Activated naive CD8-positive, alpha-beta T cell treated with anti-CD3 and anti-CD28 coated beads, Interleukin-2, amount 10 ng/mL, durations not matched to agents 7 days and 5 days (primary cell): ENCODE measurements at places on chromosomes 12 and 14. TPM values are rescaled to one million over a fixed set of nuclear protein-coding genes. Genes with fewer than 3 reads are reported as not detected.

DNA sequence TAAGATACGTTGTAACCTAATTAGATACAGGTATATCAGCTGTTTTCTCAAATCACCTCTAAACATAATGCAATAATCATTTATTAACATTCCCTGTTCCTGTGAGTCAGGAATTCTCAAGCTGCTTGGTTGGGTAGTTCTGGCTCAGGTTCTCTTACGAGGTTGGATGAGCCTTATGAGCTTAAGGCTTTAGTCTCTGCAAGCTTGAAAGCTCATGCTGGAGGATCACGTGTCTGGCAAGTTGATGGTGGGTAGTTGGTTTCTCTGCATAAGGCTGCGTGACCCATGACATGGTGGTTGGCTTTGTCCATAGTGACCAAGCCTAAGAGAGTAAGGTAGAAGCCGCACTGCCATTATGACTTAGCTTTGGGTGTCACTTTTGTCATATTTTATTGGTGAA lies 62.0 kb downstream of the PLEKHA5 start:
- H3K27ac ChIP-seq: no peak overlapping the region
- H3K4me3 ChIP-seq: no peak overlapping the region
- H3K36me3 ChIP-seq: no peaks in the 10 kb centered on the region
- DNase-seq: no peak
- H3K27me3 ChIP-seq: peaks cover 6% of the 10 kb centered on the region

- DNase-seq: no peak
- no peaks in the 10 kb centered on the region for H3K4me1 ChIP-seq
- H3K36me3 ChIP-seq: peaks cover 1% of the 10 kb centered on the region
- H3K27me3 ChIP-seq: no peaks in the 10 kb centered on the region
- H3K4me3 ChIP-seq: no peak overlapping the region
Measured at GRCh38 chr14:80477388-80478160, 266.3 kb upstream of the DIO2 start.

PTPRO gene
- 2.3 TPM for total RNA-seq

BMAL2 gene
- 11.8 TPM for total RNA-seq

TIGAR gene
- 9.7 TPM for total RNA-seq

DNA sequence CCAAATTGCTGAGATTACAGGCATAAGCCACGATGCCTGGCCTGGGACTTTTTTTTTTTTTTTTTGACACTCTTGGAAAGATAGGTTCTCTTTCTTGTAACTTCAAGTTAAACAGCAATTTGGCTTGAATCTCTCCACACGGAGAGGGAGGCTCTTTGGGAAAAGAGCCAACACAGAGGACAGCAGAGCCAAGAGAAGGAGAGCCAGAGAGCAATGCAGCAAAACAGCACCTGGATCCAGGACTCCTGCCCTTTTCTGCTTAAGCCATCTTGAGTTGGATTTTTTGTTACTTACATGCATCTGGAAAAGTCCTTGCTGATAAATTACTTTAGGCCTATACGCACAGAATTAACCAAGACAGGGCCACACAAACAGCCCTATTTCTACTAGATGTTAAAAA lies 176.8 kb downstream of the APAF1 start:
- no peaks in the 10 kb centered on the region for H3K36me3 ChIP-seq
- peaks cover 18% of the 10 kb centered on the region for H3K27me3 ChIP-seq
- no peak overlapping the region for H3K27ac ChIP-seq
- no peaks in the 10 kb centered on the region for H3K4me1 ChIP-seq

COL2A1 gene
- not detected for total RNA-seq

SLC25A21 gene
- not detected for total RNA-seq

STON2 gene
- not detected for total RNA-seq

GRCh38 chr12:100229036-100229635 lies 28.5 kb downstream of the ACTR6 start:
- H3K27me3 ChIP-seq: no peaks in the 10 kb centered on the region
- no peaks in the 10 kb centered on the region for H3K4me1 ChIP-seq
- DNase-seq: no peak
- H3K4me3 ChIP-seq: no peak overlapping the region

GRCh38 chr12:117738233-117738632 lies 230.6 kb downstream of the KSR2 start:
- no peak overlapping the region for H3K27ac ChIP-seq
- no peak for DNase-seq
- no peaks in the 10 kb centered on the region for H3K27me3 ChIP-seq
- no peaks in the 10 kb centered on the region for H3K36me3 ChIP-seq
- H3K4me3 ChIP-seq: no peak overlapping the region
- no peaks in the 10 kb centered on the region for H3K4me1 ChIP-seq

GRCh38 chr12:55797068-55797467 lies 20.5 kb downstream of the SARNP start:
- no peak overlapping the region for H3K4me3 ChIP-seq
- H3K4me1 ChIP-seq: peaks cover 6% of the 10 kb centered on the region
- no peak for DNase-seq
- no peaks in the 10 kb centered on the region for H3K27me3 ChIP-seq

DNA sequence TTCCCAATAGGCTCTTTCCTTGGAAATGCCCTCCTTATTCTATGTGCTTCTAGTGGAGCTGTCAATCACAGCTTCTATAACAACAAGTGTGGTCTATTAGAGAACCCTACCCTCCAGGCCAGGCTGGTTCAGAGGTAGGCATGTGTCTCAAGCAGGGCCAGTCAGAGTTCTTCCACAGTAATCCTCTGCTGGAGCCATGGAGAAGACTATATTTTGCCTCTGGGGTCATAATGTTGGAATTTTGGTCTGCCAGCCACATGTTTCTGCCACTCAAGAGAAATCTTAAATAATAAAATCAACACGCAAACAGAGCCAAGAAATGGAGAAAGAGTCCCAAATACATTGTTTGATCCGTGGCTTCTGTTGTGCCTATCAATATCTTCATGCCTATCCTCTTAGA lies 23.8 kb upstream of the FICD start:
- H3K27ac ChIP-seq: no peak overlapping the region
- no peaks in the 10 kb centered on the region for H3K4me1 ChIP-seq
- no peak overlapping the region for H3K4me3 ChIP-seq

- peaks cover 2% of the 10 kb centered on the region for H3K27me3 ChIP-seq
- H3K27ac ChIP-seq: no peak overlapping the region
- no peaks in the 10 kb centered on the region for H3K4me1 ChIP-seq
- DNase-seq: no peak
- no peak overlapping the region for H3K4me3 ChIP-seq
Measured at GRCh38 chr12:66011731-66012130, 118.8 kb downstream of the LLPH start.

ORMDL2 gene
- total RNA-seq: 43.4 TPM

DNA sequence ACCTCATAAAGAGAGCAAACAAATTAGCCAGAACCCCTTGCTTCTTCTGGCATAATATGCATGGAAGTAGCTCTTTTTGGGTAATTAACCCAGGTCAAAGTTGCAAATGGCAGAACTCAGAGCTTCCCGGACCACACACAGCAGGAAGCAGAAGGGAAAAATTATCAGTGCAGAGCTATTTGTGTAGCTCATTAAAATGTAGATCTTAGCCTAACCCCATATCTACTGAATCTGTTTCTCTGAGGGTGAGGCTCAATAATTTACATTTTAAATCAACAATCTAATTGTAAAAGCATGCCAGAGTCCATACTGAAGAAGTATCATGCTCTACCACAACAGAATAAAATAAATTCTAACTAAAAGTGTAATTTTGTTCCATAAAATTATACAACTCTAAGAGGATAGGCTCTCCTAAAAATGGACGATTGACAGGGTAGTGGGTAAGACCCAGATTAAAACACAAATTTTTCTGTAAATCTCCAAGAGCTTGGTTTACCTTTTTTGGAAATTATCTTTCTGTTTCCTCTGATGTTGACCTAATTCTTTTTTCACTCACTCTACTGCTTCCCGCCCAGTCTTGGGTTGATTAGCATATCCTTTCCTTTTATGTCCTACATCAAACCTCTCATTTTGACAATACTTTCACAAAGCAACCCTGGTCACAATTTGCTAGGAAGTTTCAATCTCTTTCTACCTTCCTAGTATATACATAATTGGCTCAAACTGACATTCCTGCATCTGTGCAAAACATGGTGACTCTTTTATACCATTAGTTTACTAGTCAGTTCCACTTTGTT lies 213.3 kb upstream of the SLC16A7 start:
- no peak for DNase-seq
- H3K4me1 ChIP-seq: peaks cover 5% of the 10 kb centered on the region
- H3K27ac ChIP-seq: no peak overlapping the region
- no peaks in the 10 kb centered on the region for H3K36me3 ChIP-seq
- peaks cover 6% of the 10 kb centered on the region for H3K27me3 ChIP-seq

GRCh38 chr14:53037016-53037415 lies 86.2 kb upstream of the FERMT2 start:
- no peaks in the 10 kb centered on the region for H3K27me3 ChIP-seq
- DNase-seq: no peak
- peaks cover 24% of the 10 kb centered on the region for H3K4me1 ChIP-seq
- no peak overlapping the region for H3K27ac ChIP-seq
- H3K4me3 ChIP-seq: no peak overlapping the region
- peaks cover 68% of the 10 kb centered on the region for H3K36me3 ChIP-seq

KLHL33 gene
- 3.6 TPM for total RNA-seq

GYS2 gene
- total RNA-seq: 0.17 TPM

DNA sequence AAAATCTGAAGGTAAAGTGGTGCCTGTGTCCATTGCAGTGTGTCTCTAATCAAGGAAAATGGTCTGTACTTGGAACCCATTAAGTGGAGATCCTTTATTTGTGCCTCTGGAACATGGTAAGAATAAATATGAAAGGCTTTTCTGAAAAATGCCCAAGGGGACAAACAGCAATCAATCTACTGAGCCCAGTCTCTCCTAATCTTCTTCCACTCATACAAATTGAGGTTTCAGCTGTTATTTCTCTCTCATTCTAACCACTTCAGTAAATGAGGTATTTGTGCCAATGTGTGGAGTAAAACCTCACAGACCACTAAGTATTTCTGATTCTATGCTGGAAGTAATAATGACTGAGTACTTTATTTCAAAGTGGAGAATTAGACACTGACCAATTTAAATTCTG lies 82.3 kb upstream of the ST8SIA1 start:
- H3K36me3 ChIP-seq: no peaks in the 10 kb centered on the region
- no peak for DNase-seq
- H3K4me1 ChIP-seq: peaks cover 2% of the 10 kb centered on the region

GPR65 gene
- 23.6 TPM for total RNA-seq

DNA sequence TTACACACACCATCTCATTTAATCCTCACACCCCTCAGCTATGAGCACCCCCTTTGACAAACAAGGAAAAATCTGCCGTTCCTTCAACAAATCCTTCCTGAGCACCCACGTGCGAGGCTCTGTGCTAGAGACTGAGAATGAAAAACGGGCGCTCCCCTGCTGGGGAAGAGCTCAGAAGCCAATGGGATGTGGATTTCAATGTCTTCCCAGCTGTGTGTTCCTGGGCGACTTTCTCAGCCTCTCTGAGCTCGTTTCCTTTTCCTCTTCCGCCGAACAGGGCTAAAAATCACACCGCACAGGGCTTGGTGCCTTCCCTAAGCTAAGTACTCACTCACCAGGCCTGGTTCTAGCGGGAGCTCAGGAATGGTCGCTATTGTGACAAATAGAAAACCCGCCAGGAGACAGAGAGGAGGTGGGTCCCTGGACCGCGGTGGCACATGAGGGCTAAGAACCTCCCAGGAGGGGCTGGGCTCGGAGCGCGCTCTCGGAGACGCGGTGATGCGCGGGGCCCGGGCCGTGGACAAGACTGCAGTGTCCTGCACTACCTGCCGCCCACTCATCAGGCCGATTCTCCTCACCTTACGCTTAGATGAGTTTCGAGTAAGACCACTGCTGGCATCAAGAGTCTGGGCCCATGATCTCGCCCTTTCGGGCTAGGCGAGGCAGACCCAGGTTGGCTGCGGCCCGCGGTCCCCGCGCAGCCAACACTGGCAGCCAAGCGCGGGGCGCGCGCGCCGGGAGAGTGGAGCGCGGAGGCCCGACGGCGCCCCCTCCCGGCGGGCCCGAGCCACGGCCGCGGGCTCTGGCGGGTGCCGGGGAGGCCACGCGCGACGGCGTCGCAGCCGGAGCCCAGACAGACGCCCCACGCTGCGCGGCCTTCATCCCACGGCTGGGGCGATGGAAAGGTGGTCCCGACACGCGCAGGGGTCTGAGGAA lies 17.0 kb downstream of the ZDHHC22 start:
- H3K36me3 ChIP-seq: no peaks in the 10 kb centered on the region
- H3K4me1 ChIP-seq: peaks cover 32% of the 10 kb centered on the region
- H3K4me3 ChIP-seq: peak overlapping the region; percentile 77

GRCh38 chr14:34462132-34462893 lies at the start of gene SPTSSA:
Gene SPTSSA, minus strand, starts transcription at chr14:34462240. Its CDS starts 33 bp downstream, at chr14:34462207.
- H3K4me3 ChIP-seq: peak within 1 kb of the TSS; percentile 89
- H3K36me3 ChIP-seq: peaks cover 1% of the 10 kb centered on the region
- H3K4me1 ChIP-seq: peaks cover 14% of the 10 kb centered on the region
- H3K27ac ChIP-seq: peak within 1 kb of the TSS; percentile 92
- peak; percentile 92 for DNase-seq

DNA sequence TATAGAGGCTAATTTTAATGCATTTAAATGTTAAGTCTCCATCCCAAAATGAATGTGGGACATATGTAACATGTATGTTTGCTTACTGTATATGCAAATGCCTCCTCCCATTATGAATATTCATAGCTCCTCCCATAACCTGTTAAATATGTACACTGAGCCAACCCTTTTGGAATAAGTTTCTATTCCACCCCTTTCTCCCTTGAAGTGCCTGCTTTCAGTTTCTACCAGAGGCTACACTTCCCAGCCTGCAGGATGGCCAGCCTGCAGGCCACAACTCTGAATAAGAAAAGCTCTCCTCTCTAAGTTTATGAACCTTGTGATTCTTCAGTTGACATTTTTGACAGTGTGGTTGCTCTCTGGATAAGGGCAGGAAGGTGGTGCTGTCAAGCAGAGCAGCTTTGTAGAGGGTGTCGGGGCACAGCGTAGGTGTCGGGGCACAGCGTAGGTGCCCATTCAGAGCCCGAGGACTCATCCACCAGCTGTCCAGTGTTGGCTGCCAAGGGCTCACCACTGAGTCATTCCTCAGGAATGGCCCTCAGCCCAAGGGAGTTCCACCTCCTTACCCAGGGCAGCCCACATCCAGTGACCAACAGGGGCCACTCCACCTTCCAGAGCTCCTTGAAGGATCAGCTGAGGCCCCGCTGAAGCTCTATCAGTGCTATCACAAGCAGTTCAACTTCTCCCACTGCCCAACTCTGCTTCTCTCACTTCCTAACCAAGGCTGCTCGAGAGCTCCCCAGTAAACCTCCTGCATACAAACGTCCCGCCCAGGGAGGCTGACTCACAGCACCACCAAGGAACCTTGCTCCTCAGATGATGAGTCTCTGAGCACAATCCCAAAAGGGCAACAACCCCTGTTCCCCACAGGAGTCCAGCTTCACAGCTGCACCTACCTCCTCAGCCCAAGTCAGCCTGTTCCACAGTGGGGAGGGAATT lies 31.4 kb downstream of the VWF start:
- peaks cover 4% of the 10 kb centered on the region for H3K27me3 ChIP-seq
- peak overlapping the region; percentile 17 for H3K27ac ChIP-seq
- H3K4me1 ChIP-seq: peaks cover 13% of the 10 kb centered on the region
- H3K4me3 ChIP-seq: no peak overlapping the region
